D721Med (cell line): ENCODE measurements at places on chromosomes 2 and 18.

DNA sequence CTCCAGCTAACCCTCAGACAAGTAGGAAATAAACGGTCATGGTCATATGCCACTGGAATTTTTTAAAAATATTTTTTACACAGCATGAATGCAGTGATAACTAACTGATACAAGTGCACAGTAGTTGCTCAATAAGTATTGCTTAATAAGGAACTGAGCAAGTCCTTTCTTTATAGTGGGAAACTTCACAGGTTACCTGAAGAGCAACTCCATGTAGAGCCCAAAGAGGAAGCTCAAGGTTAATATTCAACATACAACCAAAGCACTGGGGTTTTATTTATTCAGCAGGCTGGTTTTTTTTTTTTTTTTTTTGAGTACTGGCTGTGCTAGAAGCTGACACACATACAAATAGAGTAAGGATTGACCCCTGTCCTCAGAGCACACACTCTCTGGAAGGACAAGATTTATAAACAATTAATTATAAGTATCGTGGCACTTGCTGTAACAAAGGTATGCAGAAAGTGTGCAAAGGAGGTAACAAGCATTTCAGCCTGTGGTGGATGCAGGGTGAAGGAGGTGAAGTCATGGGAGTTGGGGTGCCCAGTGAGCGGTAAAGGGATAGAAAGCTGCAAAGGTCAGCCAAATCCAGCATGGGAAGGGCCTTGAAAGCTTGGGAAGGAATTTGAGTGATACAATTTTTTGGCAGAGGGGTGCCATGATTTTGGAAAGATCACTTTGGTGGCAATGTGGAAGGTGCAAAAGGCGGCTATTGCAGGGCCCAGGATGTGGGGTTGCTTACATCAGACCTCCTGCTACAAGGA is 52.7 kb downstream of the ATOH8 start:
- DNase-seq: no peak

DNA sequence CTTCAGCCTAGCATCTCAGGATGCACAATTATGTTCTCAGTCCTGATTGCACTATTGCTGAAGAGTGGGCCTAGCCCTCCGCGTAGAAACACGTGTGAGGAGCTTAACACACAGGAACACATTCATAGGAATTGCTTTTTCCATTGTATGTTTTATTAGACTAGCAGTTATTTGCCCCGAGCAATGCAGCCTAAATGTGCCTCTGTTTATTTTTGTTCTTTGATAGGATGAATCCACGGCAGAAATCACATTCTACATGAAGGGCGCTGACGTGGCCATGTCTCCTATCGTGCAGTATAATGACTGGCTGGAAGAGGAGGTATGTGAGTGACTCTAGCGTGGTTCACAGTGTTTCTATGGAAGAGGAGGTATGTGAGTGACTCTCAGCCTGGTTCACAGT is 65.9 kb upstream of the NFATC1 start:
- DNase-seq: no peak

DNA sequence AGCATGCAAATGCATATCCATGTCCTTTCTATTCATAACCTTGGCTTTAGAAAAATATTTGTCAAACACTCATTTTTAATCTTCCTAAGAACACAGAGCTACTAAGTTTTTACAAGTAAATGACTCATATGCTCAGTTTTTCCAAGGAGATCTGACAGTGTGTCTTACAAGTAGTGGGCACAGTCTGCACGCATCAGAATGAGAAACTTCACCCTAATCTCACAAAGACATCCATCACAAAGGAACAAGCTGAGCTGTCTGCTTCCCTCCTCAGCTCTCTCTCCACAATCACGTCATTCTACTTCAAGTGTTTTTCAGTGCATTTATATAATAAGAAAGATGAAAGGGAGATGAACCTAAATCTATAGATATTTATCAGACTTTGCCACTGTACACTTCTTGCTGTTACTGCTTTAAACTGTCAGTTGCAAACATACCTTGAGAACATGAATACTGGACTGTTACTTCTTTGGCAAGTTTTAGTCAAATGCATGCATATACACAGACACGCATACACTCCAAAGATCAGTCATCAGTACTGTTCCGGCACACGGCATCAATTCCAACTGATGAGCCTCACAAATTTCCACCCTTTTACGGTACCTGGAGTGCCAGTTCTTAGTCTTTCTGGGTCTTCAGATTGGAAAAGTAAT is 75.7 kb downstream of the RBMS1 start:
- DNase-seq: no peak

- DNase-seq: peak; percentile 98
Observed at GRCh38 chr18:59139291-59139614, 431 bp upstream of the SEC11C start.

DNA sequence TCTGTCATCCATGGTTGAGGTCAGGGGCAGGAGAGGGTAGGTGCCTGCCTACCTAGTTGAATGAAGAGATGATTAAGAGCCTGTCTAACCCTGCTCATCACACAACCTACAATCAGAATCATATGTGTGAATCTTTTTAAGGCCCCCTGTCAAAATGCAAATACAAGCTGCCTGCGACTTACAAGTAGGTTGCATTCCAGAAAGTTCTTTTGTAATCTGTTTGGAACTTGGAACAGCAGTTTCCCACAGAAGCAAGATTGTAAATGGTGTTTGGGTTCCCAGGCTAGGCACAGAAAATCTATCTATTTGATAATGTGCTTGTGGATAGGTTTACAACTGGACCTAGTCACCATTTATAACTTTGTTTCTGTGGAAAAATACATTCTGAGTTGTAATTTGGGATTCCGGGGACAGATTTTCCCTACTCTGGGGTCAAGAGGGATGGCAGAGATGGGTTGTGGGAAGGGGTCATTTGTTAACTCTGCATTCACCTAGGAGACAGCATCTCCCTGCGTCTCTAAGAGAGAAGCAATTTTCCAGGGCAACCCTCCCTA is 4.4 kb downstream of the LIPG start:
- no peak for DNase-seq

- no peak for DNase-seq
Observed at GRCh38 chr2:5734859-5735520, 42.8 kb downstream of the SOX11 start.

- DNase-seq: no peak
Observed at GRCh38 chr2:135151615-135152014, 99.5 kb downstream of the RAB3GAP1 start.

- no peak for DNase-seq
Observed at GRCh38 chr2:169225906-169226305, 136.4 kb downstream of the LRP2 start.

DNA sequence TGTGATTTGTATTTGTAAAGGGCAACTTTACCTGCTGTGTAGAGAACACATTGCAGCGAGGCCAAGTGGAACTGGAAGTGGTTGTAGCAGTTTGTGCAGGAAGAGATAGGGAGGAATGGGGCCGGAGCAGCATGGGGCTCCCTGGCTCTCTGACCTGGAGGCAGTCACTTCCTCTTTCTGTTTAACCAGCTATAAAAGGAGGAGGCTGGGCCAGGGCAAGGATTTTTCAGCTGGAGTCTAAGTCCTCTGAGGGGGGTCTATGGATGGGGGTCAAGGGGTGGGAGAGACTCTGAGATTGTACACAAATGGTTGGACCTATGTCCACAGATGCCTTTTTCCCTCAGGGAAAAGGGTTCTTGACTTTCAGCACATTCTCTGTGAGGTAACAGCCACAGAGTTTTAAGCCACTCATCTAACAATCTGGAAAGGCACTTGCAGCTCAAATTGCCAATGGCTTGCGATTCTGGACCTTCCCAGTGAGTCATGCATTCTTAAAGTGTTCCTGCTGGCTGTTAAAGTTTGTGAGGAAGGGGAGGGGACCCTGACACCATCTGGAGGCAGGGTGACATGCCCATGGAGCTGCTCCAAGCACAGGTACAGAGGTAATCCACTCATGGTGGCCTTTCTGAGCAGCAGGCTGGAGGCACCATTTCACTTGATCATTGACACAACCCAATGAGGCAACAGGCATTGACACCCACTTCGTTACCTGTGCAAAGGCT is 347.0 kb downstream of the CYRIA start:
- no peak for DNase-seq

DNA sequence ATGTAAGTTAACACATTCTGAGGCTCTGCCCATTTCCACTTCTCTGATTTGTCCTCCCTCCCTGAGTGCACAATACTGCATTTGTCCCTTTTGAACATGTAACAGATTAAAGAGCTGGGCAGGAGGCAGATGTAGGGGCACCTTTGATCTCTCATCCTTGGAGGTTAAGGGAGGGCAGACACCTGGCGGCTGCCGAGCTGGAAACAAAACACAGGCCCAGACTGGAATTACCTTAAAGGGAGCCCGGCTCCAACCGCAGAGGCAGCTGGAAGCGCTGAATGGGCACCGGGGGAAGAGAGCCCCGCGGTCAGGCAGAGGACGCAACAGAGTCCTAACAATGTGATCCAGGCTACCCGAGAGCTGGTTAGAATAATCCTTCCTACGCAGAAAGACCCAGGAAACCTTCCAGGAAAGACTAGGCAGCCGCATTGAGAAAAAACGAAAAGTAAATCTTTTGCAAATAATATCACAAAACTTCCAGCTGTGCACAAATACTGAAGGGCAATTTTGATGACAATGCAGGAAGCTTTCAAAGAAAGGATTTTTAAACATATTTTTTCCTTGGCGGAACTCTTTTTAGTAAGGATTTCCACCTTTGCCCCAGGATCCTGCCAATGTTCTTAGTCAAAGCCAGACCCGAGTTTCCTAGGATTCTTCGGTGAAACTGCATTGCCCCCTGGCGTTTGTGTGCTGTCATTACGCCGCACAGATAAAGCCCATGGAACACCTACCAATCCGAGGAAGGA is 216.0 kb downstream of the TGIF1 start:
- peak; percentile 66 for DNase-seq

- no peak for DNase-seq
Observed at GRCh38 chr2:5590886-5591285, 101.3 kb upstream of the SOX11 start.

DNA sequence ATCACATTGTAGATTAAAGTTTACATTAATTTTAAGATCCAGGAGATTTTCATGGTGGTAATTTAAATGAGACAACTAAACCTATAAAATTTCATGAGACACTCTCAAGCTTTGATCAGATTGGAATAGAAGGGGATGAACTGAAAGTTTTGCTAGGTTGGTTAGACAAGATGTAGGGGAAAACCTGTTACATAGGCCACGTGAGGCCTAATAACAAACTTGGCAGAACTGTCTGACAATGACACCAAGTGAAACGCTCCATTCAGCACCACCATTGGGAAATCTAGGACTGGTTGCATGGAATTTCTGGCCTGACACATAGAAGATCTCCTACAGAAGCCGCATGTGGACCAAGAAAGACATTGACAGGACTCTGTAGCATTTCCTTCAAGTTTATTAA is 87.8 kb upstream of the SLC39A10 start:
- no peak for DNase-seq

DNA sequence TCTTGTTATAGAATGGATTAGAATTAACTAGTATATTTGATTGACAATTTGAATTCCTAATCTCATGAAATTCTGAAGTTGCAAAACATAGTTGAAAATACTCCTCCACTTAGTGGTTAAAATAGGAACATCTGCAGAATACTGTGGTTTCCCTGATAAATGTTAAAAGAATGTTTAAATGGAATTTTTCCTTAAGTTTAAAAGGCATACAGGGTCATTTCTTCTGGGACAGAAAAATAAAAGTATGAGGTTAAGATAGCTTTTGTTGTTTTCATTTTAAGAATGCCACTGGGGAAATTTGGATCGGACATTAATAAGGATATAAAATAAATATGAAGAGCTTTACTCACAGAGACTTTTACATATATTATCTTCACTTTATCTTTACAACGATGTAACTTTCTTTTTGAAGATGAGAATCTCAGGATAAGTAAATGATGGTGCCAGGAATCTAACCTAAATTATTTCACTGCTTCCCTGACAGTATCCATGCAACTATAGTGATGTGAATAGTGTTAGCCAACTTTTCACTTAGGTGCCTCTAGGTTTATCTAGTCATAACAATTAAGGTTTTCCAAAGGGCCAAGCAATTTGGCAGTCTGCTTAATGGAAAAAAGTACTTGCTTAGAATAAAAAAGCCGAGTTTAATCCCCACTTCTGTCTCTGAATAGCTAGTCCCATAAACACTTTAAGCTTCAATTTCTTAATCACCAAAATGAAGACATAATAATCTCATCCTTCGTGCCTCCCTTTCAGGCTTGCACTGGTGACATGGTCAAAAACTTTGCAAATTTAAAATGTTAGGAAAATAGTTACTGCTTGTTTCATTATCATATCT is 151.8 kb upstream of the STK17B start:
- DNase-seq: peak; percentile 17

DNA sequence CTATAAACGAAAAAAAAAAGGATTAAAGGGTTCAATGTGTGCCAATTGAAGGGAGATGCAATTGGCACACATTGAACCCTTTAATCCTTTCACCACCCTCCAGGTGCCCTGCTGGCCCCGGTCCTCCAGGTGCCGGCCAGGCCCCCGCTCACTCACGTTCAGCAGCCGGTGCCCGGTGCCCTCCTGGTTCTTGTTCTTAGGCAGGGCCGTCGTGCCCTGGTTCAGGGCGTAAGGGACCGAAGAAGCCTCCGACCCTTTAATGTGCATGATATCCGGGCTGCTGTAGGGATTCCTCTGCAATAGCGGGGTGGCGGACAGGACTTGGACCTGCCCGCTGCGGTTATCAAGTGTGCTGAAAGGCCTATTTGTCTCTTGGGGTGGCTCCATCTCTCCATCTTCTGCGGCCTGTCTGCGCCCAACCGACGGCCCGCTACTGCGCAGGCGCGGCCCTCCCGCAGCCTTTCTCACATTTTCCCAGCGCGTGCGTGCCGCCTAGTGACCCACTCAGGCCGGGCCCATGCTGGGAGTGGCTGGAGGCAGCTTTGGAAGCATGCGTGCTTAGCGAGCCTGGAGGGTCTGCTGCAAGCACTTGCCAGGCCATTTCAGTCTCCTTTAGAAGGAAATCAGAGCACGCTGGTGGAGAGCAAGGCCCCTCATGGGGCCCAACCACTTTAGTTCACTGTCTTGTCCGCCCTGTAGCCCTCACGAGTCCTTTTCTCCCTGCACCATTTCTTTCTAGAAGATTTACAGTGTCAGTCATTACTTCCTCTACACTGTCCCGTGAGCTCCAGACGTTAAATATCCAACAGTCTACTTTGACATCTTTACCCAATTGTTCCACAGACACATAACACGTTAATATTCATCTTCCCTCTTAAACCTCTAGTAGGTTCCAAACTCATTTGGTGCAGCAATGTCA is 24.3 kb downstream of the TMEM237 start:
- no peak for DNase-seq

DNA sequence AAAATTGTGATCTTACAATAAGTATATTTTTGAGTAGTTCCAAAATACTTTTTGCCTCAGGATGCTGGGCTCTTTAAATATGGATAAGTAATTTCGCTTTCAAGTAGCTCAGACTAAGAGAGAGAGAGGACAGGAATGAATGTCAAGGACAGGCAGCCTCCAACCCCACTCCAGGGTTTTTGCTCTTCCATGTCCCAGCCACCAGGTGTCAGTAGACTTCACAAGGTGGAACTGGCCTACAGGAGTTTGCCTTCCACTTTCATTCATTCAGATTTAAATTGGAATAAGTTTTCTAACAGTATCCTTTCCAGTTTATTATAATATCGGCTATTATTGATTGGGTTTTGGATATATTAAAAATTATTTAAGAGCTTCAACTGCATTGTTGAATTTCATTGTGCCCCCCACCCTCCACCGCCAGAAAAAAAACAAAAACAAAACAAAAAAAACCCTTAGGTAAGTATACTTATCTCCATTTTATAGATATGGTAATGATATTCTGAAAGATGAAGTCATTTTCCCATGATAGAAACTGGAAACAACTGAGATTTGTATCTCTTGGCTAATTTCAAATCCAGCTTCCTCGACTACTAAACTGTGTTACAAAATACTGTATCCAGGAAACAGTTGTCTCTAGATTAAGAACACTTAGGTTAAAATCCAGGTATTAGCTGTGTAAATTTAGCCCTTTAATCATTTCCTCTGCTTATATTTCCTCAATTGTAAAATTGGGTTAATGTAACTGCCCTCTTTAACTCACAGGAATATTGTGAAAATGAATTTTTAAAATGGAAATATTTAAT is 793.1 kb downstream of the ERBB4 start:
- DNase-seq: no peak
